ENCODE measurements at places on chromosomes 2 and 18.

- no peak for DNase-seq
These were observed 318.7 kb downstream of the NOL4 start for GRCh38 chr18:33906046-33906445.

DNA sequence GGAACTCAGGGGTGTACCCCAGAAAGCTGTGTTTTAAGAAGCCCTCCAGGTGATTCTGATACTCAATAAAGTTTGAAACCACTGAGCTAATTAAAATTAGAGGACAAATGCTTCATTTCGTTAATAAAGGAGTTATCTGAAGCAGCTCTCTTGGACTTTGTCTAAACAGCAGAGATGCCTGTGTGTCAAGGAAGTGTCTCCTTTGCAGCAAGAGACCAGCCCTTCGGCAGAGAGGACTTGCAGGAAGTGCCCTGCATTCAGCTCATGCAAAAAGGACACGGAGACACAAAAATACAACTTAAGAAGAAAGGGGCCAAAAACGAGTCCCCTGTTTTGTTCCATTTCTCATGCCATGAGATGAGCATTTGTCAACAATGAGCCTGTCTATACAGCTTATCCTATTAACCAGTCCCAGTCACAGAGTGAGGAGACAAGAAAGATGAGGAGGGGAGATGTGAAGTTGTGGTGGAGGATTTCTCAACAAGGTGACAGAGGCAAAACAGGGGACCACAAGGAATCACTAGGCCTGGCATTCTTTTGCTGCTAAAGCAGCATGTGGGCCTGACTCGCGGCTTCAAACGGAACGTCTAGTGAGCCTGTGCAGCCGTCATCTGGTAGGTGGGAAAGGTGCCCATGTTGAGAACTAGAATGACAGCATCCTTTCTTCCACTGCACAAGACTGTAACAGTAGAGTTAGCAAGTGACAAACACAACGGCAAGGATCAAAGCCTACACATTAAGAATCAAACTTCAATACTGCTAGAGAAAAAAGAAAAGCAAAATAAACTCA is 152.3 kb downstream of the ANTXR1 start:
- DNase-seq: no peak

- DNase-seq: no peak
These were observed 446 bp upstream of the EFHD1 start for GRCh38 chr2:232632904-232633412.

- DNase-seq: no peak
These were observed 64.6 kb upstream of the TANC1 start for GRCh38 chr2:158903711-158904405.

- DNase-seq: no peak
These were observed 44.1 kb downstream of the PPP4R1 start for GRCh38 chr18:9570255-9570654.

GRCh38 chr2:231720292-231720986 is 12.1 kb downstream of the PTMA start:
- DNase-seq: no peak

- DNase-seq: no peak
These were observed 266.0 kb downstream of the SH3BP4 start for GRCh38 chr2:235217846-235218245.

DNA sequence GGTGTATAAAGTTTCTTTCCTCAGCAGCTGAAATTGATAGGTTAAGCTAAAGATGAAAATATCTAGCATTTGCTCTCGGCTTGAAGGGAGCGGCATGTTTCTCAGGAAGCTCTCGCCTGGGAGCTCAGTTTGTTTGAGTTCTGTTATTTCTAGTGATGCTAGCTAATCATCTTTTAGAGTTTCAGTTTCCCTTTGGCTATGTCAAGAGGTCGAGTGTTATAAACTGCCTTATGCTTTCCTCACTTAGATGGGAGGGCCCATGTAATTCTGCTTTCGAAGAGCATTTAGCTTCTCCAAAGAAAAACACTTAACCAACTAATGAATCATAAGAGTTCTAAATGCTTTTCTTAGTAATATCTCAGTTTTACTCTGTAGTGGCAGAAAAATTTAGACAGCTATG is 33.6 kb downstream of the PLCL1 start:
- DNase-seq: peak; percentile 41

- DNase-seq: no peak
These were observed 478.4 kb downstream of the STK39 start for GRCh38 chr2:167769020-167769419.

DNA sequence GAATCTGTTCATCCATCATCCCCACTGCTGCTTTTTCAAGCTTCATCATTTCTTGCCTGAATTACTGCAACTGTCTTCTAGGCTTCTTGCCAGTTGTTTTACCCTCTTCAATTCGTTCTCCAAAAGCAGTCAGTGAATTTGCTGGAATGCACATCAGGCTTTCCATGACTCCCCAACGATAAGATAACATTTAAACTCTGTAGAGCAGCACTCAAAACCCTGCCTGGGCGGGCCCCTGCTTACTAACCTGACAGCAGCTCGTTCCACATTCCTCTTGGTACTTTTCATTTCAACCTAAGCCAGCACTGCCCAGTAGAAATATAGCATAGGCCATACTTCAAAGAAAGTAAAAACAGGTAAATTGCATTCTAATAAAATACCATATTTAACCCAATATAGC is 342.9 kb downstream of the SUCLG1 start:
- no peak for DNase-seq

DNA sequence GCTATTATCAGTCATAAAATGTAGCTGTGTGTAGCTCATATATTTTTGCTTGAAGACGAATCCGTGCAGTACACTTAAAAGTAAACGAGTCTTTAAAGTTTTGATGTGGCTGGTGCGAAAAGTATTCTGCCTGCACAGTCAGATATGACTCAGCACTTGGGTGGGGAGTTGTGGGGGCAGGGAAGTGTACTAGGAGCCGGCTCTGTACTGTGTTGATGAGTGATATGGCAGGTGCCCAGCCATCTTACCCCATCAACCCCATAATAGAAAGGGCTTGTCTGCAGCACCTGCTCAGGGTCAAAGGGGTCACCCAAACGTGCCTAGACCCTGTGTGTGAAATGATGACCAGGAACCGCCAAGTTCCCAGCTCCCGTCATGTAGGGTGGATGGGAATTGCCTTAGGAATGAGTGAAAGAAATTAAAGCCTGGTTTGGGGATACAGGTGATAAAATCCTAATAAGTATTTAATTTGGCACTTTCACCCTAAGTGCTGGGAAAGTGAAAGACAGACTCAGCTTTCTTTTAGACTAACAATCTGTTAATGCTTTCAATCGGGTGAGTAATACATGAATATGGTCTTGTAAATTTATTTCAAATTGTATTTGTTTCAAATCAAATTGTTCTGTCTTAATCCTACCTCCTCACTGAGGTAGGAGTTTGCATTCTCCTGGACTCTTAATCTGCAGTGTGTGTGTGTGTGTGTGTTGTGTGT is 48.0 kb downstream of the BCL2L11 start:
- DNase-seq: peak; percentile 81

GRCh38 chr2:130328710-130329109 is 14.0 kb upstream of the IMP4 start:
- DNase-seq: no peak

DNA sequence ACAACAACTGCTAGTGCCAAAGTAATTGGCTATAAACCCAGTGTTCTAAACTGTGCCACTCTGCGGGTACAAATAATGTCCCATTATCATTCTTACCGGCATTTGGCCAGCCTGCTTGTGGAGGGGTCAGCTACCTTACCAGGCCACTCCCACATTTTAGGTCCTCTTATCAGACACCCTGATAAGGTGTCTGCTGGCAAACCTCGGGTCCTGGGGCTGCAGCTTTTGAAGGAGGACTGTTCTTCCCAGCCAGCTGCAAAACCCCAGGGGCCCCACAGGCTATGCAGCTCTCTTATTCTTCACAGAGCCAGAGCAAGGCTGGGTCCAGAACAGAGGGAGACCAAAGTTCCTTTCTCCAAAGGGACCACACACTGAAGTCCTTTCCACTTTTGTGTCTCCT is 258.0 kb upstream of the REV1 start:
- no peak for DNase-seq

DNA sequence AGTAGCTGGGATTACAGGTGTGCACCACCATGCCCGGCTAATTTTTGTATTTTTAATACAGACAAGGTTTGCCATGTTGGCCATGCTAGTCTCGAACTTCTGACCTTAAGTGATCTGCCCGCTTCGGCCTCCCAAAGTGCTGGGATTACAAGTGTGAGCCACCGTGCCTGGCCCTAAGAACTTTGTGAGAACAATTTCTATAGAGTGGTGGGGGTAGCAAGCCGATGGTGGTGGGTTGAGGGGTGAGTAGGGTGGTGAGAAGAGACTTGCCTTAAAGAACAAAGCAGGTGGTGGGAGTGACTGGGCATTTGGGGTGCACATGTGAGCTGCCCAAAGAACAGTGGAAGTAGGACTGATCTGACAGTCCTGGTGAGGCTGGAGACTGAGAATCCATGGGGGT is 76.0 kb upstream of the ASB18 start:
- no peak for DNase-seq

GRCh38 chr2:201887773-201888425 is 81.6 kb downstream of the CDK15 start:
- DNase-seq: no peak

GRCh38 chr18:69172046-69172445 is 228.6 kb upstream of the DOK6 start:
- DNase-seq: no peak

GRCh38 chr2:54966165-54966832 is 84.0 kb downstream of the RTN4 start:
- peak; percentile 61 for DNase-seq

GRCh38 chr18:9400197-9400596 is 65.6 kb downstream of the TWSG1 start:
- DNase-seq: no peak

- DNase-seq: peak; percentile 58
These were observed 11.4 kb upstream of the MAPRE2 start for GRCh38 chr18:35029770-35030169.

GRCh38 chr2:36339607-36340218 is 15.9 kb upstream of the CRIM1 start:
- no peak for DNase-seq

- no peak for DNase-seq
These were observed 36.8 kb downstream of the KCTD1 start for GRCh38 chr18:26511339-26512071.

DNA sequence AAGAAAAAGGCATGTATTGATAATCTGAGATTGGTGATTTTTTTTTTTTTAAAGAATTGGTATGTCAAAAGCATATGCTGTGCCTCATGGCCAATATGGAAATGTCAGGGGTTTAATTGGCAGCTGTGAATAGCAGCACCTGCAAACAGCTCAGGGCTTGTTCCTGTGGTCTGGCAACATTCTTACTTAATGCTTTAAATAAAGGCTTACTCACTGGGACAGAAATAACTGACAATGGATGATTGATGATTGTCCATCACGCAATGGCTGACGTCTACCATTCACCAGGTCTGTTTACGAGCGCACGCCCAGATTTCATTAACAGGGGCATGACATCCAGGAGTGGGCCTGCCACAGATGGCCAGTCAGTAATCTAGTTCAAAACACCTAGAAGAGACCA is 66.7 kb downstream of the ETAA1 start:
- peak; percentile 91 for DNase-seq

- DNase-seq: no peak
These were observed 38.9 kb upstream of the GMCL1 start for GRCh38 chr2:69790601-69790959.

- DNase-seq: no peak
These were observed 437.2 kb upstream of the ID2 start for GRCh38 chr2:8244639-8245038.

DNA sequence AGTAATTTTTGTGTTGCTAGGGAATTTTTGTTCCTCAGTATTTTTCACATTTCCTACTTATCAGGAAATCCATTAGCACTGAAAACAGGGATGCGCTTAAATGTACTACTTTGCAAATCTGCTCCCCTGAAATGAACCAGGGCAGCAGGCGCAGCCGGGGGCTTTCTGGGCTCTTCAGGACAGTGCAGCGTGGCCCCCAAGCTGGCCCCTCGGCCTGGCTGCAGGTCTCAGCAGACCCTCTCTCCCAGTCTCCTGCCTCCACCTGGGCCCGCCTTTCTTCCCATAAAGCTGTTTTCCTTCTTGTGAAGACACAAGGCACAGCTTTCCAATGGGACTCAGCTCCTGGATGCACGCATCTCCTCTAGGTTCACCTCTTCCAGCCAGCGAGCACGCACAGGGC is 35.3 kb downstream of the EIPR1 start:
- no peak for DNase-seq

- DNase-seq: peak; percentile 49
These were observed 8.6 kb downstream of the CCNT2 start for GRCh38 chr2:134927195-134927594.

DNA sequence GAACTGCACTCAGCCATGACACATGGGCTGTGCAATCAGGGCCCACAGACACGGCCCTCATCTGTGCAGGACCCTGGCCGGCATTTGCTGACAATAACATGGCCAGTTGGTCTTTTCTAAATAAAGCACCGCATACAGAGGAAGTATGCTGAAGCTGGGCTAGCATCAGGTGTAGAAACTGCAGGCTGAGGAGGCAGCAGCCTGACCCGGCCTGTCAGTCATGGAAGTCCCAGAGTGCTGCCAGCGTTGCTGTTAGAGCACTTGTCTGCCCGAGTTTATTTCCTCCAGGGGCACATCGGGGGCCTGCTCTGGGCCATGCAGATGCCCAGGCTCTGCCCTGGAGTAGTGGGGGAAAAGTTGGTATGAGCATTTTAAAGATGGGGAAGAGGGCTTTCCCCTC is 4.1 kb upstream of the PTPN18 start:
- DNase-seq: no peak

All from RPMI7951 (cell line).